Epithelial cell of umbilical artery (primary cell): ENCODE measurements at places on chromosomes 16 and 17. TPM values are rescaled to one million over a fixed set of nuclear protein-coding genes. Genes with fewer than 3 reads are reported as not detected.

The FNDC8 gene
- not detected in 2 replicates for total RNA-seq

The OVCA2 gene
- 85.9 and 119 TPM in 2 replicates for total RNA-seq

The MYH1 gene
- not detected in 2 replicates for total RNA-seq

The OR3A2 gene
- under 0.01 TPM in 1 of 2 replicates, not detected in the other for total RNA-seq

The TMEM94 gene
- total RNA-seq = 18.2 TPM in 2 replicates

The TPSAB1 gene
- not detected in 2 replicates for total RNA-seq

The KRT40 gene
- total RNA-seq = not detected in 2 replicates

The METTL16 gene
- 16.9 and 17.2 TPM in 2 replicates for total RNA-seq

The ZCCHC14 gene
- total RNA-seq = 4.2 and 4.9 TPM in 2 replicates

The CD300A gene
- not detected in 2 replicates for total RNA-seq
